RPMI7951 (cell line): ENCODE measurements at places on chromosomes 3 and 15. TPM values are rescaled to one million over a fixed set of nuclear protein-coding genes. Genes with fewer than 3 reads are reported as not detected.

SH3BP5 gene
- 2.4 and 3.2 TPM in 2 replicates for total RNA-seq

ADGRG7 gene
- total RNA-seq = not detected in 2 replicates

ZNF660 gene
- 1.1 and 1.2 TPM in 2 replicates for total RNA-seq

EPM2AIP1 gene
- 7.8 and 10.1 TPM in 2 replicates for total RNA-seq

ITIH4 gene
- total RNA-seq = 0.48 and 0.68 TPM in 2 replicates

IGDCC3 gene
- total RNA-seq = not detected in 2 replicates

C3orf70 gene
- total RNA-seq = 8.2 and 8.4 TPM in 2 replicates

THSD4 gene
- total RNA-seq = 25.2 and 26.3 TPM in 2 replicates

ITIH3 gene
- not detected in 2 replicates for total RNA-seq

TUSC7 gene
- not detected in 2 replicates for total RNA-seq

MAP6D1 gene
- 1.1 and 2.1 TPM in 2 replicates for total RNA-seq

CSPG5 gene
- 0.48 and 1.9 TPM in 2 replicates for total RNA-seq

MYO5C gene
- 1.2 and 1.3 TPM in 2 replicates for total RNA-seq

RASGRP1 gene
- 0.12 and 0.20 TPM in 2 replicates for total RNA-seq

PPP1R14D gene
- total RNA-seq = not detected in 2 replicates

FOXB1 gene
- not detected in 2 replicates for total RNA-seq

ACAP2 gene
- 49.1 and 50.9 TPM in 2 replicates for total RNA-seq

POLR2H gene
- total RNA-seq = 146 and 181 TPM in 2 replicates

KNG1 gene
- not detected in 2 replicates for total RNA-seq

APBA2 gene
- 4.2 and 6.2 TPM in 2 replicates for total RNA-seq

CACNA1D gene
- total RNA-seq = 0.12 TPM in 1 of 2 replicates, not detected in the other

LMAN1L gene
- not detected in 2 replicates for total RNA-seq

AHSG gene
- not detected in 2 replicates for total RNA-seq

VPS8 gene
- 22.0 and 30.8 TPM in 2 replicates for total RNA-seq

FEZF2 gene
- total RNA-seq = not detected in 2 replicates

BFSP2 gene
- not detected in 2 replicates for total RNA-seq

EXD1 gene
- total RNA-seq = not detected in 2 replicates

C3orf85 gene
- total RNA-seq = not detected in 2 replicates

FBN1 gene
- 194 and 208 TPM in 2 replicates for total RNA-seq

SLCO2A1 gene
- 0.39 and 0.48 TPM in 2 replicates for total RNA-seq

DOCK3 gene
- 0.10 and 0.12 TPM in 2 replicates for total RNA-seq

UBA3 gene
- 104 and 127 TPM in 2 replicates for total RNA-seq

PLA1A gene
- 0.20 TPM in 1 of 2 replicates, not detected in the other for total RNA-seq
